ENCODE measurements at places on chromosomes 2 and 18.

GRCh38 chr2:157748371-157749142 is 119.9 kb upstream of the ACVR1C start:
- DNase-seq: no peak

DNA sequence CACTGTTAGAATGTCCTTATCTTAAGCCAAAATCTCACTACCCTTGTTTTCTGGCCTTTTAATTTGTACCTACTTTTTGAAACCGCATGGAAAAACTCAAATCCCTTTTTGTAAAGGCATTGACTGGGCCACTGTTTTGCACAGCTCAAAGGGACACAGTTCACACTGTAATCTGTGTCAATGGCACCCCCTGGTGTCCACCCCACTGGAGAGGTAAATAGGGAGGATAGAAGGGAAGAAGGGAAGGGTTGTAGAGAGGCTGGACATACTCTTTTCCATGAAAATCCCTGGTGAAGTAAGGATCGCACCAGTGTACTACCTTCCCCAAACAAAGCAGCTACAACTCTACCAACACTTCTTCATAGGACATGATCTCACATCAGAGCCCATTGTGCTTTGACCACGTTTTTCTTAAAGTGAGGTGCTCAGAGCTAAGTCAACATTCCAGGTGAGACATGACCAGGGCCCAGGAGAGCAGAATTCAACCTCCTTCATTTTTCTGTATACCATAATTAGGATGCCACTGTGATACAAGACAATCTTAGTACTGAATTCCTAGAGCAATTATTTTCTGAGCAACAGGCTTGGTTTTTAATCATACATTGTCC is 92.4 kb upstream of the RMDN2 start:
- peak; percentile 68 for DNase-seq

GRCh38 chr2:101520246-101520645 is 45.3 kb upstream of the RFX8 start:
- no peak for DNase-seq

GRCh38 chr2:152050341-152050740 is 48.5 kb downstream of the CACNB4 start:
- DNase-seq: no peak

DNA sequence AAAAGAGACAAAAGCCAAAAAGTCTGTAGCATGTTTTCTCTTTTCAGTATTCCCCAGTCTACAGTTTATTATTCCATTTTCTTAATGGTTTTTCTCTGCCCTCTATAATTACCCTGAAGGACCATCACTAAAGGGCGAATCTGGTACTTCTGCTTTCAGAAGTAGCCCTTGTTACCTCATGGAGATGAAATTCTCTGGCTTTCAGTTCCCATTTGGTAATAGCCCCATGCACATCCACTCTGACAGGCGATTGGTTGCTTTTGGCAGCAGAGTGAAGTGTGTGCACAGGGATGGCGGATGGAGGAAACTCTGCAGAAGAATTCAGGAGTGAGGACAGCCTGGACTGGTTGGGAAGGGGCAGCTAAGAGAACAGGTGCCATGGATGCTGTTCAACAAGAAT is 66.3 kb upstream of the NABP1 start:
- DNase-seq: no peak

GRCh38 chr2:18436503-18437005 is 123.9 kb downstream of the RDH14 start:
- no peak for DNase-seq

DNA sequence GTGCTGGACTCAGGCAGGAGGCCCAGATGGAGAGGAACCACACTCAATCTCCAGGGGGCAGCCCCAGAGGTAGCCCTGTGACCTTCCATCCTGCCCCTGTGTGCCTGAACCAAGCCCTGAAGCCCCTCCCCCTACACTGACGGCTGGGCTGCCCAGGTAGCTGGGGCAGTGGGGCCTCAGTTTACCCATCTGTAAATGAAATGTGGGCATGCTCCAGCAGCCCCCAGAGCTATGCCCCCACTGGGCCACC is 15.8 kb downstream of the CROCC2 start:
- no peak for DNase-seq

GRCh38 chr2:64524604-64525316 is 632 bp downstream of the AFTPH start:
- peak; percentile 15 for DNase-seq

- DNase-seq: no peak
These were observed 21.9 kb downstream of the TMEM237 start for GRCh38 chr2:201621293-201621999.

GRCh38 chr18:58196164-58196563 is 152.1 kb downstream of the NEDD4L start:
- no peak for DNase-seq

DNA sequence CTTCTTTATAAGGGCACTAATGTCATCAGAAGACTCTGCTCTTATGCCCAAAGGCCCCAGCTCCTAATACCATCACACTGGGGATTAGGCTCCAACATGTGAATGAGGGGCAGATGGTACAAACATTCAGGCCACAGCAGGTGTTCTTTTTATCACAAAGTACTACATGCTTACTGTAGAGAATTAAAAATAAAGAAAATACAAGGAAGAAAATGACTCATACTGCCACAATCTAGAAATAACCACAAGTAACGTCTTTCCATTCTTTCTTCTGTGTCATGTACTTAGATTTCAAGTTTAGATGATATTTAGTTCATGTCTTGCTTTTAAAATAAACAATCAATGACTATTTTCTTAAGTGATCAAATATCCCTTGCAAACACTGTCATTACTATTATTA is 100.3 kb upstream of the NEDD4L start:
- no peak for DNase-seq

DNA sequence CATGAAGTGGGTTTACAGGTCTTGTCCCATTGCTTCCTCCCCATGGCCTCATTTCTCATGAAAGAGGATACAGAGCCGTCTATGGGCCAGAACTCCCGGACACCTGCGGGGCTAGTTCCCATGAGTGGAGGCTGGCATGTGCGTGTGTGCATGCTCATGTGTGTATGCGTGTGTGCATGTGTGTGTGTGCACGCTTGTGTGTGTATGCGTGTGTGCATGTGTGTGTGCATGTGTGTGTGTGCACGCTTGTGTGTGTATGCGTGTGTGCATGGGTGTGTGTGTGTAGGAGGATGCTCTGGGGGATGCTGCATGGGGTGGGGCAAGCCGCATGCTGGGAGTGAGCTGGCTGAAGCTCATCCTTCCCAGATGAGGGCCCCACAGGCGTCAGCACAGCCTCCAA is 20.8 kb downstream of the INHBB start:
- DNase-seq: no peak

GRCh38 chr2:46962751-46963150 is 47.1 kb upstream of the MCFD2 start:
- no peak for DNase-seq

GRCh38 chr2:105845976-105846375 is 101.3 kb downstream of the NCK2 start:
- no peak for DNase-seq

GRCh38 chr18:10094154-10094553 is 180.3 kb downstream of the VAPA start:
- DNase-seq: no peak

- no peak for DNase-seq
These were observed 31.4 kb downstream of the FOSL2 start for GRCh38 chr2:28423856-28424605.

GRCh38 chr2:186327251-186327868 is 158.7 kb upstream of the ZC3H15 start:
- no peak for DNase-seq

- DNase-seq: no peak
These were observed 277.8 kb upstream of the SLC14A2 start for GRCh38 chr18:45337477-45337876.

DNA sequence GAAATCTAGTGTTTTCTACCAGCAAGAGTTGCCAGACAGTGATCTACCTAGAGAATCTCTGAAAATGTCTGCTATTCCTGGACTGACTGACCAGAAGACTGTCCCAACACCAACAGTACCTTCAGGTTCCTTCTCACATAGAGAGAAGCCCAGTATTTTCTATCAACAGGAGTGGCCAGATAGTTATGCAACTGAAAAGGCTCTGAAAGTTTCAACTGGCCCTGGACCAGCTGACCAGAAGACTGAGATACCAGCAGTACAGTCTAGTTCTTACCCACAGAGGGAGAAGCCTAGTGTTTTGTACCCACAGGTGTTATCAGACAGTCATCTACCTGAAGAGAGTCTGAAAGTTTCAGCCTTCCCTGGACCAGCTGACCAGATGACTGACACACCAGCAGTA is 63.8 kb downstream of the ALMS1 start:
- no peak for DNase-seq

DNA sequence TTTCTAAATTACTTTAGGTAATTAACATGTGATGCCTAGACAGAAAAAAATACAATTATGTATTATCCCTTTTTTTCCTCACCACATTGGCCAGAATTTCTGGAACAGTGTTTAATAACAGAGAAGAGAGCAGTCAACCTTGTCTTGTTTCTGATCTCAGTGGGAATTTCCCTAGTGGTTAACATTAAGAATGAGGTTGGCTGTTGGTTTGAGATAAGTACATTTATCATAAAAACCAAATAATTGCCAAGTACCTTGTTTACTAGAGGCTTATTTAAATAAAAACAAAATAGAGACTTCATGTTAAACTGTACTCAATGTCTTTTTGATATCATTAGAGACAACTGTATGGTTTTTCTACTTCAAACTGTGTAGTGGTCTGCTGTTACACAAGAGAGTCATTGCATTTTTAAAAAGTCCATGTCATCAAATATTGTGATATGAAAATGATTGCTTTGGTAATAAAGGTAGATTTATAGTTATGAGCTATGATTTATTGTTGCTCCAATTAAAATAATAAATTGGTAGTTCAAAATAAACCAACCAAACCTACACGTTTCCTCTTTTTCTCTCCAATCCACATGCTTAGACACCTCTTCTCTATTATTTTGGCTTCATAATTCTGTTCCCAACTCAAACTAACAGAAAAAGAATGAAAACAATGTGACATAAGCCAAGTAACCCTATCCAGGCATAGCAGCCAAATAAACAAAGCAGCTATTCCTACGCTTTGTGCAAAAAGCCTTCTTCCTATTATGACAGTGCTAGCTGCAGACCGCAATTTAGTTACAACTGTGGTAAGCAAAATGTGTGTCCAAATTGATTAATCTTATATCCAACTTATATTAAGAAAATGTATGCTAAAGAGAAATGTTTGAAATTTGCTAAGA is 20.9 kb upstream of the TANK start:
- DNase-seq: no peak

GRCh38 chr2:207830778-207831438 is 61.2 kb upstream of the FZD5 start:
- no peak for DNase-seq

- no peak for DNase-seq
These were observed 209.9 kb downstream of the TFCP2L1 start for GRCh38 chr2:121075006-121075551.

DNA sequence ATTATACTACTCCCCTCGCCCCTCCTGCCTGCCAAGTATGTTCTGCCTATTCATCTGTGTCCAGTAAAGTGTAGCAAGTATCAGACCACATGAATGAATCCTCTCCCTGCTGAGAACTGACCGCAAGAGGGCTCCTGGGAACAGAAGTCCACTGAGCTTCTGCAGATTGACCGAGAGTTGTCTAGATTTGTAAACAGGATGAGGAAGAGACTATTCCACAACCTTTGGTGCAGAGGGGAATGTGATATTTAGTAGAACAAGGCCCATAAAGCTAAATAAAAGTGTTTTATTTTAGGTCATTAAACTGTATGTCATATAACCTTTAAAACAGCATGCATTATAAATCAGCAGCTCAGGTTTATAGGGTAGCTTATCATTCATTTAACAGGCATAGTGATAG is 377.0 kb downstream of the DCC start:
- DNase-seq: no peak

DNA sequence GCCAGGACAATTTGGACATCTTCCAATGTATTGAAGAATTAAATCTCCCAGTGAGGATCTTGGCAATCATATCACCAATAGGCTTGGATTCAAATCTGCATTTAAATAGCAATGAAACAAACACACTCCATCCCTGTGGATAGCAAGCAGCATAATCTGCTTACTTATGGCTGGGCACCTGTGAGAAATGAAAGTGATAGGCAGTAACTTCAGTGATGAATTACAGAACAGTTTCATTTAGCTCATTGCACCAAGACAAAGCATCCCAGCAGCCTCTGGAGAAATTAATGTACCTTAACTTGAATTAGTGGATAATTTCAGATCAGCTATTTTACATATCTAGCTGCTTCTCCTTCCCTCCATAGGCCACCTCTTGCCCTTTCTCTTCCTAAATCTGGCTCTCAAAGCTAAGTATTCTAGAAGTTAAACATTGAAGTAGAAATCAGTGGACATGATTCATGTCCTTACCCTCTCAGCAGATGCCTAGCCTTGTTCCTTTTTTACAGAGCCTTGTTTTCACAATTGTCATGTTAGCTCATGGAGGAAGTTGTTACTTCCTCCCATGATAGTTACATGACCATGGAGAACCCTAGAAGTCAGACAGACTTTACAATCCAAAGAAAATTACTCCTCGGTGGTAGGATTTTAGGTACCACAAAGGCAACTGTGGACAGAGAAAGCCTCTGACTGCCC is 88.5 kb upstream of the TACR1 start:
- no peak for DNase-seq

DNA sequence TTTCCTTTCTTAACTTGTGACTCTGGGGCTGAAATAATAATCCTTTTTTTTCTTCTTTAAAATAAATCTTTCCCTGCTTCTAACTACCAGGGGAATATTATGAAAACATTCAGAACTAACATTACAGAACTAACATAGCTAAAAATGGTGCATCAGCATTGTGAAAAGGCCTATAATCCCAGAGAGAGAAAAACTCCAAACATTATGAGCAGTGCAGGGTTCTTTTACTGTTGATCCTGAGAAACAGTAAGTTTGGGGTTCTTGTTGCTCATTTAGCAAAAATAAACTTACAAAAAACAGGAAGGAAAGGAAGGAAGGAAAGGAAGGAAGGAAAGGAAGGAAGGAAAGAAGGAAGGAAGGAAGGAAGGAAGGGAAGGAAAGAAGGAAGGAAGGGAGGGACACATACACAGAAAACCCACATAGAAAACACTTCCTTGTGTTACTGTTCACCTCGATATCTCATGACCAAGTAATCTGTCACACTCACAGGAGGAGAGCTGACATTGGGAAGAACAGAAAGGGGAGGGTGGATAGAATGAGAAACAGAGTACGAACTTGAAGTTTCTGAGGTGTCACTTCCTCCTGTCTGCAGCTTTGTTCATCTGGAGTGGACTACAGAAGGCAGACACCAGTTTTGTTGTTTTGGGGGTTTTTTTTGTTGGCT is 18.4 kb upstream of the PIK3C3 start:
- no peak for DNase-seq

GRCh38 chr2:1516798-1517060 is 103.5 kb downstream of the TPO start:
- no peak for DNase-seq

- no peak for DNase-seq
These were observed 17.2 kb downstream of the GPC1 start for GRCh38 chr2:240452462-240453256.

Data from stimulated activated CD4-positive, alpha-beta T cell treated with anti-CD3 and anti-CD28 coated beads, Interleukin-15, amount 100 ng/mL, for 1 hour (primary cell).